Vagina (tissue), 2 donors: ENCODE measurements at places on chromosomes 4 and X. TPM values are rescaled to one million over a fixed set of nuclear protein-coding genes. Genes with fewer than 3 reads are reported as not detected.

VCX gene
- total RNA-seq: not detected

GPR82 gene
- total RNA-seq: not detected

SLC7A11 gene
- total RNA-seq: 1.5 TPM

MBTPS2 gene
- total RNA-seq: 9.3 TPM

F9 gene
- total RNA-seq: not detected

DNA sequence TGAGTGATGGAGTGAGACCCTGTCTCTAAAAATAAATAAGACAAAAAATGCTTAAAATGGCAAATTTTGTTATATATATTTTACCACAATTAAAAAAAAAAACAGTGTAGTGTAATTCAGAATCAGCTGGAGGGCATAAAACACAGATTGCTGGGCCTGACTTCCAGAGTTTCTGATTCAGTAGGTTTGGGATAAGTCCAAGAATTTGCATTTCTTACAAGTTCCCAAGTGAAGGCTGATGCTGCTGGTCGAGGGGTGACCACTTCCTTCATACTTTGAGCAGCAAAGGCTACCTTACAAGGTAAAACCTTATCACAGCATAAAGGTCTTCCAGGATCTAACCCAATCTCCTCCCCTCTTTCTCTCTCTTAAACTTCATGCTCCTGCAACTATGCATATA lies 40.7 kb downstream of the KLHL8 start:
- no peaks in the 10 kb centered on the region for H3K27me3 ChIP-seq
- no peak overlapping the region for H3K27ac ChIP-seq
- no peak for DNase-seq
- H3K4me3 ChIP-seq: no peak overlapping the region

- H3K4me3 ChIP-seq: no peak overlapping the region
- no peaks in the 10 kb centered on the region for H3K4me1 ChIP-seq
- H3K36me3 ChIP-seq: no peaks in the 10 kb centered on the region
Observed at GRCh38 chr4:13325744-13326143, 158.4 kb downstream of the RAB28 start.

GRCh38 chr4:7945709-7946380 lies 6.2 kb upstream of the AFAP1 start:
- no peak overlapping the region for H3K4me3 ChIP-seq
- no peak overlapping the region for H3K27ac ChIP-seq
- no peaks in the 10 kb centered on the region for H3K4me1 ChIP-seq
- H3K27me3 ChIP-seq: no peaks in the 10 kb centered on the region

DNA sequence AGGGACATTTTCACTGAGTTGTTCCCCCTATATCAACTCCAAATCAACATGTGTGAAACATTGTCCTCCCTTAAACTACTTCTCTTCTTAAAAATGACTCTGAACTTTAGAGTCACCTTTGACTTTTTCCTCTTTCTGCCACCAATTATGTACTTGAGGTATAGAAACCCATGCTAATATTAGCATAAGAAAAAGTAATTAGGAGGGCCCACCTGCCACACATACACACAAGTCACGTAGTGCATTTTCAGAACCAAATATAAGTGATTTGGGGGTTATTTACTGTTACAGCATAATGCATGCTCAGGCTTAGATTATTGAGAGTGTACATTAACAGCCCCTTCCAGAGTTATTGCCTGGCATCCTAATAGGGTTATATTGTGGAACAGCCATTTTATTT lies 432.7 kb downstream of the ZIC3 start:
- H3K36me3 ChIP-seq: no peaks in the 10 kb centered on the region
- no peaks in the 10 kb centered on the region for H3K4me1 ChIP-seq
- no peak overlapping the region for H3K27ac ChIP-seq
- DNase-seq: no peak
- no peak overlapping the region for H3K4me3 ChIP-seq

DNA sequence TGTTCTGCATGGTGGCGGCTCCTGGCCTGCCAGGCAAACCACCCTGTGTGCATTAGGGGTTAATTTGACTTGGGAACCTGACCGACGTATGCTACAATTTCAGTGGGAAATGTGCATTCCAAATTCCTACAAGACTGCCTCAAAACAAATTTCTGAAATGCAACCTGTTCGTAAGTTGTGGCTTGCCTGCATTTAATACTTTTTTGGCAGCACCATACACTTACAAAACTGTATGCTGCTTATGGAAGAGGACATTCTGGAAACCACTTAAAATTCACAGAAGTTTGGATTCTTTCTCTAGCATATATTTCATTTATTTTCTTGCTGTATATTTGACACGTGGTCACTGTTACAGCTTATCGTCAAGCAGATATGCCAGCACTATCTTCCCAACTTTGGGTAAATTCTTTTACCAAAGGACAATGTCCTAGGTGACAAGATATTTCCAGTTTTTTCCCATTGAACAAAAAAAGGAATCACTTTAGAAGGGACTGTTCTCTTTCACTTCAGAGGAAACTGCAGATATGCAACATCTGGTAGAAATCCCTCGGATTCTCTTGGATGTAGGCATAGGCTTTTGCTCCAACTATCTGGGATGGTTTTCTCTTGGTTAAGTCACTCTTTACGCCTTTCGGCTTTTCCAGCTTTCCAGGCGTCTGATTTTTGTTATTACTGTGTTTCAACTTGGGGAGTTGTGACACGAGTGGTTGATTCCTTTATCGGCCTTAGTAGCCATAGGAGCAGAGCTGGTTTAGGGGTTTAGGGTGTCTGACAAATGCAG lies 9.7 kb upstream of the TENM3 start:
- no peak for DNase-seq
- no peaks in the 10 kb centered on the region for H3K36me3 ChIP-seq
- no peak overlapping the region for H3K27ac ChIP-seq
- no peaks in the 10 kb centered on the region for H3K4me1 ChIP-seq
- H3K27me3 ChIP-seq: no peaks in the 10 kb centered on the region

GRCh38 chr4:185086053-185086452 lies 57.0 kb upstream of the SLC25A4 start:
- no peak overlapping the region for H3K27ac ChIP-seq
- no peak overlapping the region for H3K4me3 ChIP-seq
- no peak for DNase-seq
- no peaks in the 10 kb centered on the region for H3K36me3 ChIP-seq
- no peaks in the 10 kb centered on the region for H3K4me1 ChIP-seq

GRCh38 chr4:175371091-175371490 lies 441.0 kb downstream of the GPM6A start:
- no peaks in the 10 kb centered on the region for H3K27me3 ChIP-seq
- no peak overlapping the region for H3K4me3 ChIP-seq
- no peak for DNase-seq
- H3K4me1 ChIP-seq: no peaks in the 10 kb centered on the region
- H3K27ac ChIP-seq: no peak overlapping the region

DNA sequence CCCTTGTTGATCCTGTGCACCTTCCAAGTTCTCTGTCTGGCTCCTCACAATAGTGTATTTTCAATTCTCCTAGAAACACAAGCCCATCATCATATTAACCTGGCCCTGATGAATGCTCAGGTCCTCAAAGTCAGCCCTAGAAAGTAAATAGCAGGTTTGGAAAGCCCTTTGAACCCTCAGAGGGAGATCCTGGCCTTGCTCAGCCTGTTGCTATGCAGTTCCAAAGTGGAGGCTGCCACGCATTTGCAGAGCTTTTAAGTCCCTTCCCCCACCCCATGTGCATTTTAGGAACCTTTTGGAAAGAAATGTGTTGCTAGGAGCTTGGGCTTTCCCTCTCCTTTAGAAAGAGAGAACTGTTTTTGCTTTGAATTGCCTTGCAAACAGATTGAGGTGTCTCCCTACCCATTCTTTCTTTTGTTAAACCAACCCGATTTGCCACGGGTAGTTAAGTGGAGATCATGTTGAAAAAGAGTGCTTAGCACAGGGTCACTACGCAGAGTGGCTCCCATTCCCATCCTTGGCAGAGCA lies 12.2 kb downstream of the MAMLD1 start:
- H3K4me1 ChIP-seq: no peaks in the 10 kb centered on the region
- DNase-seq: no peak
- no peak overlapping the region for H3K27ac ChIP-seq
- no peaks in the 10 kb centered on the region for H3K36me3 ChIP-seq
- H3K27me3 ChIP-seq: no peaks in the 10 kb centered on the region

- H3K4me1 ChIP-seq: no peaks in the 10 kb centered on the region
- DNase-seq: no peak
- no peaks in the 10 kb centered on the region for H3K27me3 ChIP-seq
Observed at GRCh38 chrX:17590892-17591740, 146.2 kb upstream of the SCML1 start.

- no peak overlapping the region for H3K4me3 ChIP-seq
- H3K36me3 ChIP-seq: no peaks in the 10 kb centered on the region
- peaks cover 17% of the 10 kb centered on the region for H3K4me1 ChIP-seq
- no peaks in the 10 kb centered on the region for H3K27me3 ChIP-seq
- H3K27ac ChIP-seq: peak overlapping the region; percentile 63
Observed at GRCh38 chr4:89305028-89305427, 2.6 kb downstream of the GPRIN3 start.

- H3K4me1 ChIP-seq: no peaks in the 10 kb centered on the region
- no peak for DNase-seq
- H3K36me3 ChIP-seq: no peaks in the 10 kb centered on the region
- no peaks in the 10 kb centered on the region for H3K27me3 ChIP-seq
- no peak overlapping the region for H3K27ac ChIP-seq
Observed at GRCh38 chr4:10336471-10336870, 120.8 kb downstream of the ZNF518B start.

DNA sequence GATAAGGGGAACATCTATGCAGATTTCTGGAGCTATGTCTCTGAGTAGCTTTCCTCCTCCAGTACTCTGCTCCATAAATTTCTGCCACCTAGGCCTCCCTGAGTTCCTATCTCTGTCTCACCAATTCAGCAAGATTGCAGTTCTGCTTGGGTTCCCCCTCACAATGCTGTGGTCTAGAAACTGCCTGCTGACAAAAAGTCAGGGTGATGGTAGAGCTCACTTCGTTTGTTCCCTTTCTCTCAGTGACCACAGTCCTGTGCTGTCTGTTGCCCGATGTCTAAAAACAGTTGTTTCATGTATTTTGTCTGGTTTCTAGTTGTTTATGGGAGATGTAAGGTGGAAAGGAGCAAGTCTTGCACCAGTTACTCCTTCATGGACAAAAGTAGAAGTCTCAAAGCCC lies 41.1 kb downstream of the AMMECR1 start:
- H3K36me3 ChIP-seq: no peaks in the 10 kb centered on the region
- DNase-seq: no peak
- no peak overlapping the region for H3K27ac ChIP-seq
- H3K4me1 ChIP-seq: no peaks in the 10 kb centered on the region

- no peak for DNase-seq
- no peaks in the 10 kb centered on the region for H3K4me1 ChIP-seq
- no peak overlapping the region for H3K27ac ChIP-seq
- no peaks in the 10 kb centered on the region for H3K27me3 ChIP-seq
Observed at GRCh38 chr4:48275686-48276085, 6.0 kb upstream of the TEC start.
